ENCODE measurements at places on chromosomes 2 and 18. TPM values are rescaled to one million over a fixed set of nuclear protein-coding genes. Genes with fewer than 3 reads are reported as not detected.

The IL1R2 gene
- not detected for total RNA-seq

The SDC1 gene
- 1.4 TPM for total RNA-seq

The DNAJC5G gene
- not detected for total RNA-seq

The REEP1 gene
- total RNA-seq = 0.40 TPM

All from mammary microvascular endothelial cell (primary cell).